Activated CD4-positive, alpha-beta T cell treated with anti-CD3 and anti-CD28 coated beads, Interleukin-2, amount 10 ng/mL, durations not matched to agents 24 days and 14 days (primary cell): ENCODE measurements at places on chromosomes 4 and X.

DNA sequence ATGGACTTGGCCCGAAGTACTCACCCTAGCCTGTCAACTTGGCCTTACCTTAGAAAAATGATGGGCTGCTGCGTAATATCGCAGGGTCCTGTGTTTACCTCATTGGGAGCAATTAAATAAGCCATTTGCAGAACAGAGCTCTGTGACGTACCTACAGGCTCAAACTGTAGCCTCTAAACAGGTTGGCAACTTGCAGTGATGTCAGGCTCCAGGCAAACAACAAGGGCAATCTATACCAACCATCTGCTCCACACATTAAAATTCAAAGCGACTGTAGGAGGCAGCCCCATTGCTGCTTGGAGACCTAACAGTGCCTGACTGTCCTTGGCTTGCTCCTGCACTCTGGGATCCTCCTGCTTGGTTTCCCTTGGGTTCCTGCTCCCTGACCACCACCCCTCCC is 17.2 kb downstream of the VGLL1 start:
- DNase-seq: no peak

- DNase-seq: no peak
These were observed 2.7 kb upstream of the TMPRSS11F start for GRCh38 chr4:68132342-68132741.

- no peak for DNase-seq
These were observed 44.6 kb upstream of the HGFAC start for GRCh38 chr4:3397128-3397527.

DNA sequence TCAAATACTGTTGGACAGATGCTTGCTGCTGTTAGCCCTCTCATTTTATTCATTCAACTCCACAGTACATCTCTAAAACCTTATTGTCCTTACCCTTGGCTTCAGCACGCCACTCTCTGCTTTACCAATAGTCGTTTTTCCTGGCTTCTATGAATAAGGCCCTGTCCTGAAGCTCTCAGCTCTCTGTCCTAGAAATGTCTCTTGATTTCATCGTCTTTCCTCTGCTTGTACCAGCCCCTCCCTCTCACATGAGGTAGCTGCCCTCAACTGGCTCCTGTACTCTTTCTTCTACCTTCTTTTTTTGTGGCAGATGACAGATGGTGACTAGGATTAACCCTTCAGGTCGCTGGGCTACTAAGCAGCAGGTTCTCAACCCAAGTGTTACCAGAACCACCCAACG is 11.4 kb downstream of the ADGRA3 start:
- no peak for DNase-seq

DNA sequence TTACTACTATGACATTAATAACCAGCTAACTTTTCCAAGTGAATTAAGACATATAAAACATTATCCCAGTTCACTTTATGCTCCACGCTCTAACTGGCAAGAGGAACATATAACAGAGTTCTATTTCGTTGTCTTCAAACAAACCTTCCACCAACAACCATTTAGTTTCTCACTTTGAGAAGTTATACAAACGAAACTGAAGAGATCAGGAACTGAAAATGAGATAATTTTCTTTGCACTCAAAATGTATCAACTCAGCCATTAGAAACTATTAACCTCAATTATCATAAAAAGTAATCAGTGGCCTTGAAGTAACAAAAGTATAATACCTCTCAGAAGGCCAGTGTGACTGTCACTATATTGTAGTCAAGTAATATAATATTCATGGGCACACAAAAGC is 70.1 kb downstream of the CHM start:
- no peak for DNase-seq

DNA sequence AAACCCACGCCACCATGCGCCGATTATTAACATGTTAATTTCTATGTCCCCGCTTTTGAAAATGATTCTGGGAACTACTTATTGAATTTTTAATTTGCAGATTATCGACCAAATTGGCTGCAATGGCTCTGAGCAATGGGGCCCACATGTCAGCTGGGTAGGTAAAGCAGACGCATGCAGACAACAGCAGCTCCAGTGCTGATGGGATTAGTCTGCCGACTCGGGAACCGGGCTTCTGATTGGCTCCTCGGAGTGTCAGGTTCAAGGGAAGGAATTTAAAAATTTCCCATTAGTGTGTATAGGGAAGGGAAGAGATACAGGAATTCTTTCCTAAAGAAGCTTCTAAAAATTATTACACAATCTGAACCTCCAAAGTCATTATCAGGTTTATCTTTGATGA is 77.4 kb upstream of the PPARGC1A start:
- DNase-seq: no peak

DNA sequence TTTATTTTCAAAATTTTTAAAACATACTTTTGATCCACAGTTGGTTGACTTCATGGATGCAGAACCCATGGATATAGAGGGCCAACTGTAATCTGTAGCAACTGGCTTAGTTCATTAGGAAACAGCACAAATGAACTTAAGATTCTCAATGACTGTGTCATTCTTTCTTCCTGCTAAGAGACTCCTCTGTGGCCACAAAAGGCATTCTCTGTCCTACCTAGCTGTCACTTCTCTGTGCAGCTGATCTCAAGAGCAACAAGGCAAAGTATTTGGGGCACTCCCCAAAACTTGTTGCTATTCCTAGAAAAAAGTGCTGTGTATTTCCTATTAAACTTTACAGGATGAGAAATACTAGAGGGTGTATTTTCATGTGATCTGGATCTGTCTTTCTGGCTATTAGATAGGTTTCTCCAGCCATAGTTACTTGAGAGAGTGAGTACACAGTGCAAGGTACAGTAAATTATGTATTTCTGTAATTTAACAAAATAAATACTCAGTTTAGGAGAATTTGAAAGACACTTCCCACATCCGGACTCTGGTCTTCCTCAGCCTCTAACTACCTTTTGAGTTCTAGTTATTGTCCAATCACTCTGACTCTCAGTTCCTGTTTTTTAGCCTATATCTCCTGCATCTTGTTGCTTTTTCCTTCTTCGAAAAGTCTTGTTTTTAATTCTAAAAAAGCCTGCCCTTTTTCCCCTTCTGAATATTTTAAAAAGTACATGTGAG is 21.8 kb downstream of the TLR2 start:
- DNase-seq: no peak

DNA sequence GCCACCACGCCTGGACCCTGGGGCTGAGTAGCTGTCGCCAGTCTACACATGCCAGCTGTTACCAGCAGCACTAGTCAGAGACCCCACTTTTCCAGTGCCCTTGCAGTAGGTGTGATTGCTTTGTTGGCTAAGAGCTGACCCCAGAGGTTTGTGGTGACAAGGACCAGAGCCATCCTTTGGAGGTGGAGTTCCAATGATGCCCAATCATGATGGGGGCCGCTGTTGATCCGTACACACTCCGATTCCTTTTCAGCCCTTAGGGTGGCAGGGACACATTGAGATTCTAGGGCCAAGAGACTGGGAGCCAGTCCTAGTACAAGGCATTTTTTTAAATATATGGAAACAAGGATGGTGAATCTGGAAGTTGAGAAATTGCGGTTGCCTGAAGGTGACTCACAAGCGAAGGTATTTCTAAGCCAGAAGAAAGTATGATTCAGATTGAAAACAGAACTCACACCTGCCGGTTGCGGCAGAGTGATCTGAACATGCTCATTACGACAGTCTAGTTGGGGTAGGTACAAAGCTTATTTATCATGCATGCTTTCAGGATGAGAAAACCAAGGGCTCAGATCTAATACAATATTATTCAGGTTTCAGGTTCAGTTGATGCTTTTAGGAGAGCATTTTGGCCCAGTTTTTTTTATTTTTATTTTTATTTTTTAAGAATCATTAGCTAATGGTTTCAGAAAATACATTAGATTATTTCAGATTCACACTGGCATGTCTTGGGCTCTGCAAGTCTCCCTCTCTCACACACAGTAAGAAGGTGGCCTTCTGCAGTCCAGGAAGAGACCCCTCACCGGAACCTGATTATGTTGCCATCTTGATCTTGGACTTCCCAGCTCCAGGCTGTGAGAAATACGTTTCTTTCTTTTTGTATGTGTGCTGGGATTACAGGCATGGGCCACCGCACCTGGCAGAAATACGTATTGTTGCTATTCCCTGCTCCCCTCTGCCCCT is 43.4 kb downstream of the SHROOM2 start:
- DNase-seq: no peak

DNA sequence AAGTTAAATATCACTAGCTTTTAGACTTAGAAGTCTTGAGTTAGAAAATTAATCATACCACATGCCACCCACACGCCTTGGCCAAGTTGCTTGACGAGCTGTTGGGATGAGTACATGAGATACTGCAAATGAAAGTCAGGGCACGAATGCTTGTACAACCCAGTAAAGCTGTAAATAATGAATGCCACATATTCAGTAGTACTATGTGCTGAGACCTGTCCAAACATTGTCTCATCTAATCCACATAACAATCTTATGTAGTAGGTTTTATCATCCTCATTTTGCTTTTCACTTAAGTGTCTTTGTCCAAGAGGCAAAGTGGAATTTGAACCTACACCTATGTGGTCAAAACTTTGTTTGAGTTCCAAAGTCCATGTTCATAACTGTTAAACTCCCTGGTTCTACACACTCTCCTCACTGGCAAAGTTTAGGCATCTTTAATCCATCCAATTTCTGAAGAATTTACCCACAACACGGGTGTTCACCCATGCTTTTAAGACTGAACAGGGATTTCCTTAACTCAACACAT is 74.1 kb downstream of the LDB2 start:
- no peak for DNase-seq

- DNase-seq: no peak
These were observed 16.5 kb upstream of the MID1 start for GRCh38 chrX:10636851-10637250.

DNA sequence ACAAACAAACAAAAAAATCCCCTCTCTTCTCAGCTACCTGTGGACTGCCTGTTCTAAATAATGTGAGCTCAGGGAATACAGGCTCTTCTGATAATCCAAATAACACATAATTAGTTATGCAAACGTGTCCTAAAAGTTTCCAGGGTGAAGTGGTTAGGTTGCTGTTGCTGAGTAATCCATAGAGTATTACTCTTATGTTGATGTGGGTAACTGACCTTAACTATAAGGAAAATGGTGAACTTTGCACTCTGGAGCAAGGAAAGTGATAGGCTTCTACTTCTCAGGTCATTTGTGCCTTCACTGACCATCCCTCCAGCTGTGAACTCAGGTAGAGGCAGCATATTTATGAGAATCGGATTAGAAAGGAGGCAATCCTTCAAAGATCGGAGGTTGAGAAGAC is 19.9 kb downstream of the MSN start:
- DNase-seq: no peak

GRCh38 chrX:123464709-123465108 is 268.1 kb downstream of the THOC2 start:
- DNase-seq: no peak

GRCh38 chr4:8681391-8681790 is 88.8 kb downstream of the CPZ start:
- DNase-seq: no peak

DNA sequence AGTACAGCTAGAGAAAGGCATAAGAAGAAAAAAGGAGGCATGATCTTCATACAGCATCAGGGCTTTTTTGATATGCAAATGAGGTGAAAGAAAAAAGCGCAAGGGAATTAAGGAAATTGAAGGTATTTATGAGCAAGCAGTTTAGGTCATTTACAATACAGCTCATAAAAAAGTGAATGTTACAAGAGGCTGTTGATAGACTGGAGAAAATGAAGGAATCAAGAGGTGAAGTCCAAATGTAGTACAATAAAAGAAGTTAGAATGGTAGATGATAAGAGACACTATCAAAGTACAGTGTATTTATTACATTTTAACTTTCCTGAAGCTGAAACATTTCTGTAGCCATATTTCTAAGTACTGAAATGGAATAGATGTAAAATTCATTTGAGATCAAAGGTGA is 1349.5 kb downstream of the ADGRL3 start:
- DNase-seq: no peak

DNA sequence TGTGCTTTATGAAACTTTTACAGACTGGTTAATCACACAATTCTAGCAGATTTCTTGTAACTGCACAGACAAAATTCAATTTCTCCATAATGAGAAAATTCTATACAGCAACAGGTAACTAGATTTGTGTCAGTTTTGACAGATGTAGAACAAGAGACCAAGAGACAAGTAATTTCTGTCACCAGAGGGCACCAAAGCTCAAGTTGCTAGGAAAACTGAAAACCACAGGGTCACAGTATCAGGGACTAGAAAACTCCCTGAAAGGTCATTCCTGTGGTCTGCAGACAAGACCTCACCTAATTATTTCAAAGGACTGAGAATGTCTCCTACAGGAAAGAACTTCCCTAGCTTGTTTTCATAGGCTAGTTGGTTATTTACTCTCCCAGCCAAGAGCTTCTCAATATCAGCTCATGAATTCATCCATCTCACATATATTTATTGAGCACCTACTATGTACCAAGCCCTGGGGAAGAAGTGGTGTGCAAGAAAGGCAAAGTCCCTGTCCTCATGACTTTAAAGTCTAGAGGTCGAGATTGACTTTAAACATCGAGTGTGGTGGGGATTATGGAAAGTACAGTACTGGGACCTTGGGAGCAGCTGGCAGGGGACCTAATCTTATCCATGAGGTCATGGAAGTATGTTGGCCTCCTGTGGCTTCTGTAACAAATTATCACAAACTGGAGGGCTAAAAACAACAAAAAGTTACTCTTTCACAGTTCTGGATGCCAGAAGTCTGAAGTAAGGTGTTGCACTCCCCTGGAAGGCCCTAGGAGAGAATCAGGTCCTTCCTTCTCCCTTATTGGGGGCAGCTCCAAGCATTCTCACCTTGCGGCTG is 47.8 kb upstream of the SETD7 start:
- DNase-seq: peak; percentile 84

GRCh38 chr4:67366311-67366861 is 178.9 kb downstream of the CENPC start:
- DNase-seq: no peak

DNA sequence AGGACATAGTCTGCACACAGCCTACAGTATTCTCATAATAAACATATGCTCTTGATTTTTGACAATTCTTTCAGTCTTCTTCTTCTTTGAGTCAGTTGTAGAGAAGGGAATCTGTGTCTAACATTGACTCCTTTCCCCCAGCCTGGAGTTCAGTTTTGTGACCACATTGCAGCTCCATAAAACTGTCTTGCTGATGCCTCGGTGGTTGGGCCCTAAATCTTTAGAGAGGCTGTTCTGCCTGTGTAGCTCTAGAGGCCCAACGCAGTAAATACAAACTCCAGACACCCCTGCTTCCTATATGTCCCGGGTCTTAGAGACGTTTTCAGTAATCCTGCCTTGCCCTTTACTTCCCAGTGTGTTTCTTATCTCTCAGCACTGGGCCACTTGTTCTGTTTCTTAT is 639.5 kb upstream of the AADAT start:
- no peak for DNase-seq

DNA sequence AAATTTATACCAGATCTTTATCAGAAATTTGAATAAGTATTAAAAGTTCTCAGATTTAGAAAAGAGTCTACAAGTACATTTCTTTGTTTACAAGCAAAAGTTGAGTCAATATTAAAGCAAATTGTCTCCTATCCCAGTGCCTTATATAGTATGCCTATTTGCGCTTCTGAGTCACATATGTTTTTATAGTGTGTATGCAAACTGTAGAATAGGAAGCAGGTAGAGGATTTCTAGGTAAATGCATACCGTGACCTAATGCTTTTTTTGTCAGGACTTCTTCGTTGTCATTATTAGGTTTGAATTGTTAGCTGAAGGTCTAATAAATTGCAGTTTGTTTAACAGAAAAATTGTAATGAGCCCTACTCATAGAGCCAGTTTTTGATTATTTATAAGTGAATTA is 22.2 kb downstream of the CEP44 start:
- no peak for DNase-seq

- no peak for DNase-seq
These were observed 171.3 kb downstream of the UNC5C start for GRCh38 chr4:95377366-95377900.
